Stimulated activated CD8-positive, alpha-beta memory T cell treated with anti-CD3 and anti-CD28 coated beads, Interleukin-4, amount 100 ng/mL, for 1 hour (primary cell): ENCODE measurements at places on chromosomes 7 and 10.
A peak's percentile ranks its signal among the peaks of the same experiment; 100 is the strongest.

GRCh38 chr7:23373151-23374004 is 74.2 kb downstream of the MALSU1 start:
- peak; percentile 20 for DNase-seq

DNA sequence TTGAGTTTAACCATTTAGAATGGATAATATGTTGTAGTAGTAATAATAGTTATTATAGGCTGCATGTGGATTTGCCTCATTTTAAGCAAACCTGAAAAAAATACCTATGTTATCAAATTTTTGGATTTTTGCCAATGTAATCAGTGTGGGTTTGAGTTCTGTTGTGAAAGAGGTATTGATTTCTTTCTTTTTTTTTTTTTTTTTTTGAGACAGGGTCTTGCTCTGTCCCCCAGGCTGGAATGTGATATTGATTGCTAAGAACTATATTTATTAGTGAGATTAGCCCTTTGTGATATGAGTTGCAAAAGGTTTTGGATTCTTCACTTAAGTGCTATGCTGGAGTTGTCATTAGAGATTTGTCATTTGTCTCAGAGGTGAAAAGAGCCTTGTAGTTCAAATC is 124.4 kb downstream of the ST7 start:
- no peak for DNase-seq

- DNase-seq: no peak
Measured at GRCh38 chr10:4181621-4182049, 396.6 kb upstream of the KLF6 start.

GRCh38 chr10:111112333-111112732 is 35.5 kb downstream of the ADRA2A start:
- DNase-seq: no peak

DNA sequence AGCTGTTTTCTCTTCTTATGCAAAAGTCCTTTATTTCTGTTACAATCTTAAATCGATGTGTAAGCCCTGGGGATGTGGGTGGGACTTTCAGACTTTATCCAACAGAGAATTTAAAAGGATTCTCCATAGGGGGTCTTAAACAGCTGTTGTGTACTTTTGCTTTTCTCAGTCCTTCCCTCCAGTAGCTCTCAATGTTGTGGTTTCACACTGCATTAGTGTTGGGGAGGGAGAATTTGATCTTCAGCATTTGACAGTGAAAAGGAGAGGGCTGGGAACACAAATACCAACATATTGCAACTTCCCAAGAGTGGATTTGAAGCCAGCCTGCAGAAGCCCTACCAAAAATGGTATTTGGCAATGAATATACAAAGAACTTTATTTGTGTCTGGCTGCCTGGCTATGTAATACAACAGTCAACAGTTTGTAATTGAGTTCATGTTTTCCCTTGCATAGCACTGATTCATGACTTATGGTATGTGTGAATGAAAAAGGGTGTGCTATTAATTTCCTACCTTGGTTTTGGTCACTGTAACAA is 80.1 kb upstream of the CAPZA2 start:
- DNase-seq: no peak

DNA sequence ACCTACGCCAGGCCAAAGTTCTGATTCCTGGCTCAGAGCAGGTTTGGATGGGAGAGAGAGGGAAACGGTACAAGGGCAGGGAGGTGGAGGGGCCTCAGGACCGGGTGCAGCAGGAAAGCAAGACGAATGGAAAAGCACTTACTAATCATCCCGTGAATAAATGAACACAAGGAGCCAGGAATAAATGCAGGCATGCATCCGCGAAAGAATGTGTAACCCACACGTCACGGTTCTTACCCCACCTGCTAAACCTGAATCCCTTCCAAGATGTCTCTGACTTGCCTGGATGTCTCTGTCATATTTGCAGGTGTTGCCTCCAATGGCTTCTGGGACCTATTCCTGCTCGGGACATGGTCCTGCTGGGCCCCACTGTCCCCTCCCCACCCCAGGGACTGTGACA is 335.2 kb upstream of the RNF32 start:
- no peak for DNase-seq

DNA sequence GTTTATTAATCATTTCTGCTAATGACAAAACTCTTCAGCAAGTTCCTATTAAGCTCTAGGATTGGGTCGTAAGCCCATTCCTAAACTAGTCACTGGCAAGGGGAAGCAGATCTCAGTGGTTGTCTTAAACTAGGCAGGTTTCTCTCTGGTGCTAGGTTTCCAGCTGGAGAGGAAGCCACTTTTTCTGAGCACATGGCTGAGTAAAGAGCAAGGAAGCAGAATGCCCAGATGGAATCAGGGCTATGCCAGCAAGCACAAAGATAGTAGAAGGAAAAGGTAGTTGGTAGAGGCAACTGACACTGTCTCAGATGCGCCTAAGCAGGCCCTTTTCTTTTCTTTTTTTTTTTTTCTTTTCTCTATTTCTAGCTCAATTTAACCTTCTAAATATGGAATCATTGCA is 224.9 kb downstream of the EXOC4 start:
- DNase-seq: no peak

DNA sequence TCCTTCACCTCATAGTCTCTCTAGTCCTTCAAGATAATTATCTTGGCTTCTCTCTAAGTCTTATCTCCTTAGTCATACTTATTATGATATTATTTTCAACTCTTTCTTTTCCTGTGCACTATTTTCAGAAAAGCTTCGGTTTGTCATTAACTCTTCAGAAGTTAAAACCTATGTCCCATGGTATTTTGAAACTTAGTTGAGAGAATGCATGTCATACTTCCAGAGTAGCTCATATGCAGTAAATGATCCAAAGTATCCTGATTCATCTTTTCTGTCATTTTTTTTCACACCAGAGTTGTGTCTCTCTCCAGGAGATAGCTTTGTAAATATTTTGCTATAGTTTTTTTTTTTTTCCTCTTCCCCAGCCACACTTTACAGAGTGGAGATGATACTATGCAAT is 1008.6 kb downstream of the NRG3 start:
- DNase-seq: no peak

DNA sequence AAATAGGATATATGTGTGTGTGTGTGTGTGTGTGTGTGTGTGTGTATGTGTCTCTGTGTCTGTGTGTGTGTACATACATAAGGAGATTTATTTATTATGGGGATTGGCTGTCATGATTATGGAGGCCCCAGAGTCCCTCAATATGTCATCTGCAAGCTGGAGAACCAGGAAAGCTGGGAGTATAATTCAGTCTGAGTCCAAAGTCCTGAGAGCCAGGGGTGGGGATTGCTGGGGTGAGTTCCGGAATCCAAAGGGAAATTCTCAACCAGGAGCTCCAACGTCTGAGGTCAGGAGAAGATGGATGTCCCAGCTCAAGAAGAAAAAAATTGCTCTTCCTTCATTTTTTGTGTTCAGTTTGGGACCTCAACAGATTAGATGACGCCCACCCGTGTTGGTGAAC is 50.7 kb upstream of the PLPP4 start:
- DNase-seq: no peak

DNA sequence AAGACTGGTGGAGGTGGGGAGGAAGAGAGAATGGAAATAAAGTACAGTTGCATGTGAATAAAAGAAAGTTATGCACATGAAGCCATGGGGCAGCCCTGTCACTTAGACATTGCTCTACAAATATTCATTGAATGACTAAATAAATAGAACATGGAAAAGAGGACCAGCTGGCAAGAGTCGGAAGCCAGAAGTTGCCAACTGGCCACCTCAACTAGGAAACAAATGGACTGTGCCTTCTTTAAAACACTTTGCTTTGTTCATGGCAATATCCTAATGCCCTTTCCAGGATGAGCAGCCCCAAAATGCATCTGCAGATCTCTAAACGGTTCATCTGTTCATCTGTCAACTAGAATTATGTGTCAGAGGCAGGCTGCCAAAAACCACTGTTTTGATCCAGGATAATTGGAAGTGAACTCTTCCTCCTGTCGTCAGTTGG is 157.3 kb downstream of the NOC3L start:
- no peak for DNase-seq

DNA sequence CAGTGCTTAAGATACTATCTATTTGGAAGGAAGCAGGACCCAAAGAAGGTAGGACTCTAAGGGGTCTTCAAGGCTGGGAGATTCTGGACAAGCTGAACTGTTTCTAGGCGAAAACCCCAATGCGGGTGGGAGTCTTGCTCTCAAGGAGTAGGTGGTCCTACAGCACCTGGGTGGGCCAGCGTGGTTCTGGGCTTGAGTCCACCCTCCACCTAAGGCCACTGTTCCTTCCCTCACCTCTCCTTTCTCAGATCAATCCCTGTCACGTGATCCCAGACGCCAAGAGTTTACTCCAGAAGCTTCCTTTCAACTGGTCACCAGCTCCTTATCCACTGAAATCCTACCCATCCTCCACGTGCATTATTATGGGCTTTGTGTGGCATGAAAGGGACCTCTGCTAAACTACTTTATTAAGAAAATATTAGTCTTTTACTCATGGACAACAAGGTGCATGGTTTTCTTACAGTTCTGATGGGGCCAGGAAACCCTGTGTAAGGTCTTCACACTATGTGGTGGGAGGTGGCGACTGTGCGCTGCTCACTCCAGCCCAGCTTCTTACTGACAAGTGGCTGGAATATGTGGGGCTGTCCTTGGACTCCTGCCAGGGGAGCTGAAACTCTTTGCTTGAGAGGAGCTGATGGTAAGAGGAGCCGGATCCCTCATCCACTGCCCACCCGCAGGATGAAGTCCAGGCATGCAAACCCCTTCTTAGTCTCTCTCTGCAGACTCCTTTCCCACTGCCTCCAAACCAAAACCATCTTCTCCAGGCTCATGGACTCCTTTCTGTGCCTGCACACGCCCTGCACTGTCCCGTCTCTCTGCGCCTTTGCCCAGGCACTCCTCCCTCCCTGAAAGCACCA is 1.6 kb downstream of the ZNF746 start:
- DNase-seq: no peak

DNA sequence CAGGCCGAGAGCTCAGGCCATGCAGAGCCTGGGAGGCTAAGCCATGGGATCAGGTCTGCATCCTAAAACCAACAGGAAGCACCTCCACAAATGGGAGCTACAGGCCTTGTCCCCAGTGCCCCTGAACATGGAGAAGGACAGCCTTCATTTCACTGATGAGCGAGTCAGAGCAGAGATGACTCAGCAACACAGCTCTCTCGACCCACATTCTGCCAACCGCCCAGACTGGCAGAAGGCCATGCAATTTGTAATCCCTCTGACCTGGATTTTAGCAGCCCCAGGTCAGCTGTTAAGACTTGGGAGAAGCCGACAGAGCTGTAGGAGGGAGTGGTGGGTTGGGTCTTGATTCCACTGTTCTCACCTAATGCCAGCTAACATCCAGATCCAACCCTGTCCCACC is 25.5 kb downstream of the VOPP1 start:
- DNase-seq: no peak

- DNase-seq: no peak
Measured at GRCh38 chr7:132485600-132486273, 90.5 kb downstream of the PLXNA4 start.

DNA sequence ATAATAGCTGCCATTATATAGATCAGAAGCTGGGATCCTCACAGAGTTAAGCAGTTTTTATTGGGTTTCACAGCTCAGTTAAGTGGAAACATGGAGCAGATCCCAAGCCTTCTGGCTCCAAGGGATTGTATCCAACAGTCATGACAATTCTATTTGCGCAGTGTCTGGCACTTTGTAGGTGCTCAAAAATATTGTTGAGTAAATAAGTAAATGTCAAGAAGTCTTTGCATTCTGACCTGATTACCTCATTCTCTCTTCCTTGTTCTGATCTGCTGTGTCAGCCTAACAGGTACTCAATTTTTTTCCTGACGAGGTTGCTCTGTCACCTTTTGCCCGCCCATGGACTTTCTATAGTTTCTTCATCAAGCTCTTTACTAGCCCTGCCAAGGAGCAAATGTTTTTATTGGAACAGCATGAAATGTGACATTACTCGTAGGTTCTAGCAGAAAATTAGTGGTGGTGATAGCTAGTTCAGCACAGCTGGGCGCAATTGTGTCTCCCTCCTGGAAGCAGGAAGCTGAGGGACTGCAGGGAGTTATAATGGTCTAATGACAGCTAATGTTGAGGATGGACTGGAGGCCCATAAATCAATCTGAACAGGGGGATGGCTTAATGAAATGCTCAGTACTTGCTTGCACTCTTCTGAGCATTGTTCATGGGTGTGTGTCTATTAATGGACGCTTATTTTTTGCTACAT is 680.2 kb downstream of the CCSER2 start:
- DNase-seq: no peak

DNA sequence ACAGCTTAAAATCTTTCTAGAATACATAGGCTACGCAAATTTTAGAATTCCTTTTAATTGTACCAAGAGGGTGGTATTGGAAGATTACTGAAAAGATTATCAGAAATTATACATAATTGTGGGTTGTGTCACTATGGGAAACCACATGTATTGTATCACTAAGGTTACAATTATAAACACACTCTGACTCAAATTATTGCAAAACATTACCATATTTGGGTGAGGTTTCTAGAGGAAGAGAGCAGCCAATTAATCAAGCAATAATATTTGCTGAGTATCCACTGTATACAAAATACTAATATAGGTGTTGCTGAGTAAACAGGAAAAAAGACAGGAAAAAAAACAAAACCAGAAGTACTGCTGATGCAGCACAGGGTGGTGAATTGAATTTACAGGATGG is 3.1 kb upstream of the CAPZA2 start:
- no peak for DNase-seq
